Activated CD8-positive, alpha-beta memory T cell treated with anti-CD3 and anti-CD28 coated beads for 1 hour (primary cell): ENCODE measurements at places on chromosomes 16 and 17.
A peak's percentile ranks its signal among the peaks of the same experiment; 100 is the strongest.

- DNase-seq, result no peak
Measured at GRCh38 chr16:74455213-74455612, 33.9 kb upstream of the CLEC18B start.

GRCh38 chr17:35063514-35064223 lies at the start of gene RFFL:
Gene RFFL, minus strand, starts transcription at chr17:35063707. Its CDS starts 37,154 bp downstream, at chr17:35026553.
- peak; percentile 63 for DNase-seq

DNA sequence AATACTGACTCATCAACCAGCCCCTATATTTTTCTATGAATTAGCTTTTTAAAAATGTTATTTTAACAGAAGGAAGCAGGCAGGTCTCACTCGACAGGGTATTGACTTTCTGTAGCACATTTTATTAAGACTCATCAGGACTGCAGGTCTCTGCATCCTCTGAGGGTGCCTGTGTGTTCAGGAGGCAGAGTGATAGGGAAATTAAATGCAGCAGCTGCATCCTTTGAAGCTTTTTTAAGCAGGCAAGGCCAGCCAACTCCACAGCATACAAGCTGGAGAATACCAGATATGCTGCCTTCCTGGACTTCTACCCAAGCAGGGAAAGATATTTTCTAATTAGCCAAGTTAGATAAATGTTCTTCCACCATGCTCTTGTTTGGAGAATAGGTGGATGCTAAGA lies 124.9 kb downstream of the WSCD1 start:
- DNase-seq, result no peak

DNA sequence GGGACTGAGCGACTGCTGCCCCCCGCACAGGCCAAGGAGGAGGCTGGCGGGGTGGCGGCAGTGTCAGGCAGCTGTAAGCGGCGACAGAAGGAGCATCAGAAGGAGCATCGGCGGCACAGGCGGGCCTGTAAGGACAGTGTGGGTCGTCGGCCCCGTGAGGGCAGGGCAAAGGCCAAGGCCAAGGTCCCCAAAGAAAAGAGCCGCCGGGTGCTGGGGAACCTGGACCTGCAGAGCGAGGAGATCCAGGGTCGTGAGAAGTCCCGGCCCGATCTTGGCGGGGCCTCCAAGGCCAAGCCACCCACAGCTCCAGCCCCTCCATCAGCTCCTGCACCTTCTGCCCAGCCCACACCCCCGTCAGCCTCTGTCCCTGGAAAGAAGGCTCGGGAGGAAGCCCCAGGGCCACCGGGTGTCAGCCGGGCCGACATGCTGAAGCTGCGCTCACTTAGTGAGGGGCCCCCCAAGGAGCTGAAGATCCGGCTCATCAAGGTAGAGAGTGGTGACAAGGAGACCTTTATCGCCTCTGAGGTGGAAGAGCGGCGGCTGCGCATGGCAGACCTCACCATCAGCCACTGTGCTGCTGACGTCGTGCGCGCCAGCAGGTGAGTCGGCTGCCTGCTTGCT lies 5.6 kb upstream of the TMEM88 start:
- no peak for DNase-seq

- no peak for DNase-seq
Measured at GRCh38 chr16:2501946-2502895, 11.5 kb upstream of the ATP6V0C start.

DNA sequence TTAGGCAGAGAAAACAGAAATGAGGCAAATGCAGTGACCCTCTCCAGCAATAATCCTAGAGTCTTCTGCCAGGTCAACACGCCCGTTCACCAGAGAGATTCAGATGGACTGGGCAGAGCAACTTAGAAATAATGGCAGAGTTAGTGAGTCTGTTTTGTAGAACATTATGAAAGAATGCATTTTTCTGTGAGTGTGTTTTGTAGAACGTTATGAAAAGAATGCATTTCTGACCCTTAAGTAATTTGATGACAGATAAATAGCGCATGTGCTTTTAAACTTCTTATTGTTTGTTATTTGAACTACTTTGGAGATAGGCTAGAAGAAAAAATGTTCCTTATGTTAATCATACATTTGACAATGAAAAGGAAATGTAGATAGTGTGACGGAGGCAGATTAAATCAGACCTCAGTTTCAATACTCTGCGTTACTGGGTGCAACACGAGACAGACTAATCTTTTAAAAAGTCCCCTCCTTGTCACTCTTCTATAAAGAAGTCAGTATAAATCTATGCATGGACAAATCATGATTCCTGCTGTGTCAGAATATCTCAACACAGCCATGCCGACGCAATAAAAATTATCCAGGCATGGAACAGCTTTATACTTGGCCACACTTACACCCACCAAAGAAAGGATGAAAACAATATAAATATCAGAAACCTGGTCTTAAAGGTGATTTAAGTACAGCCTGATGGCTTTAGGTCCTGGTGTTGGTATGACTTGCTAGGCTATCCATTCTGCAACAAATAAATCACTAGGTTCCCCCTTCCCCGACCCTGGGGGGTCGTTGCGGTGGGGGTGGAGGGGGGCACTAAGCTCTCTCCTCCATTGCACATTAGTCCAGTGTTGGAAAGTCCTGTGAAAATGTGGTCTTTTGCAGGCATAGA lies 47.8 kb downstream of the MARCHF10 start:
- no peak for DNase-seq

DNA sequence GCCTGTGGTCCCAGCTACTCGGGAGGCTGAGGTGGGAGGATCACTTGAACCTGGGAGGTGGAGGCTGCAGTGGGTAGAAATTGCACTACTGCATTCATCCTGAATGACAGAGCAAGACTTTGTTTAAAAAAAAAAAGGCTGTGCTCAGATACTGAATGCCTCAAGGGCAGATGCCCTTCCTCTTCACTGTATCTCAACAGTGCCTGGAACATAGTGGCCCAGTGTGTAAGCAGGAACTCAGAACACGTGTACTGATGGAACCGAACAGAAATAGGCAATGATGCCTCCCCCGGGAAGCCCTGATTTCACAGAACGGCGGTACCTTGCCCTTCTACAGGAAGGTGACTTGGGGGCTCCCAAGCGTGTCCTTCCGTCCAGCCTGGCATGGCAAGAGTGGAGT lies 46.8 kb downstream of the PLXDC1 start:
- no peak for DNase-seq

DNA sequence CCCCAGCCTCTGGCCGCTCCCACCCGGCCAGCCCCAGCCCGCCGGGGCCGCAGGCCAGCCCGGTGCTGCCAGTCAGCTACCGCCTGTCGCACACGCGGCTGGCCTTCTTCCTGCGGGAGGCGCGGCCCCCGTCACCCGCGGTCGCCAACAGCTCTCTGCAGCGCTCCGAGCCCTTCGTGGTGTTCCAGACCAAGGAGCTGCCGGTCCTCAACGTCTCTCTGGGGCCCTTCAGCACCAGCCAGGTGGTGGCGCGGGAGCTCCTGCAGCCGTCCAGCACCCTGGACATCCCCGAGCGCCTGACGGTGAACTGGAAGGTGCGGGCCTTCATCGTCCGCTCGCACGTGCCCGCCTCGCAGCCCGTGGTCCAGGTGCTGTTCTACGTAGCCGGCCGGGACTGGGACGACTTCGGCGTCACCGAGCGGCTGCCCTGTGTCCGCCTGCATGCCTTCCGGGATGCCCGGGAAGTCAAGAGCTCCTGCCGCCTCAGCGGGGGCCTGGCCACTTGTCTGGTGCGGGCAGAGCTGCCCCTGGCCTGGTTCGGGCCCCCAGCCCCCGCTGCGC lies 46.8 kb downstream of the TMEM132E start:
- DNase-seq, result no peak

GRCh38 chr17:44408786-44409185 lies 19.3 kb upstream of the ITGA2B start:
- no peak for DNase-seq

DNA sequence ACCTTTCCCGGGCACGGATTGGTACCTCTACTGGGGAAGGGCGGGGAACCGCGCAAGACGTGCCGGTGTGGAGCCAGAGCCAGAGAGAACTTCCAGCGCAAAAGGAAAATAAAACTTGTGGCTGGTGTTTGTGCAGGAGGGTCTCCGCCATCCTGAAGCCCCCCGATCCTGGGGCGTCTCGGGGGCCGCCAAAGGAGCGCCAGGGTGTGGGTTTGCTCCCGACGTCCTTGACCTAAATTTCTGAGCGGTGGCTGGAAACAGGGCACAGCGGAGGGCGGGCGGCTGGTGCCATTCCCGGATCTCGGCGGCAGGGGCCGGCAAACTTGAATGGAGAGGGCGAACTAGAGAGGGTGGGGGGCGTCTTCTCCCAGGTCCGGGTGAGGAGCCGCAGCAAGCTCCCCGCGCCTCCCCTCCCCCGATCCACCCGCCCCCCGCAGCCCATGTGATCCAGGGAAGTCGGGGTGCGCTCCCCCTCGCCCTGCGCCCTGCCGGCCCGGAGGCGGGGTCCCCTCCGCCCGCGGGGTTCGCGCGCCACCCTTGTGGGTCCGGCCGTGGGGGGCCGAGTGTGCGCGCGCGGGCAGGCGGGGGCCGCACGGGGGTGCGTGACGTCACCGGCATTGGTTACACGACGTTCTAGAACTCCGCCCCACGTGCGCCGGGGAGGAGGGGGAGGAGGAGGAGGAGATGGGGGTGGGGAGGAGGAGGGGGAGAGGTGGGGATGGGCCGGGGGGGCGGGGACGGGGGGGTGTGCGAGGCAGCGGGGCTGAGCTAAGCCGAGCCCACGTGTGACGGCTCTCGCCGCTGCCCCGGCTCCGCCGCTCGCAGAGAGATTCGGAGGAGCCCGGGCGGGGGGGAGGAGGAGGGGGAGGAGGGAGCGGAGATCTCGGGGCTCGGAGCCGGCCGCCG lies at the start of gene MSI2:
Gene MSI2 (plus strand): TSS at position 748 of the 906 bp plus-strand sequence. CDS start 220 bp downstream, outside the sequence.
- DNase-seq, result peak; percentile 90

DNA sequence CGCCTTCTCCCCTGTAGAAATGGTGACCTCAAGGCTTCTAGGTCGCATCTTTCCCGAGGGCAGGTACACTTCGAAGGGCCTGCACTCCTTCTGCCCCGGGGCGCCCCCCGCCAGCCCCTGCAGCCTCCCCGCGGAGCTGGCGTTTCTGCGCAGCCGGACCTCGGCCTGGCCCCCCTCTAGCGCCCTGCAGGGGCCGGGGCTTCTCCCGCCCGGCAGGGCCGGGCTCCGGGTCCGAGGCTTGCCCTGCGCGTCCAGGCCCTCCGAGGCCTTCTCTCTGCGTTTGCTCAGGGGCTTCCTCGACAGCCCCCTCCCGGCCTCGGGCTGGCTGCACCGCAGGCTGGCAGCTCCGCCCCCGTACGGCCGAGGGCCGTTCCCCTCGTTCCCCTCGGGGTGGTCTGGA lies 2.1 kb downstream of the MEFV start:
- no peak for DNase-seq

DNA sequence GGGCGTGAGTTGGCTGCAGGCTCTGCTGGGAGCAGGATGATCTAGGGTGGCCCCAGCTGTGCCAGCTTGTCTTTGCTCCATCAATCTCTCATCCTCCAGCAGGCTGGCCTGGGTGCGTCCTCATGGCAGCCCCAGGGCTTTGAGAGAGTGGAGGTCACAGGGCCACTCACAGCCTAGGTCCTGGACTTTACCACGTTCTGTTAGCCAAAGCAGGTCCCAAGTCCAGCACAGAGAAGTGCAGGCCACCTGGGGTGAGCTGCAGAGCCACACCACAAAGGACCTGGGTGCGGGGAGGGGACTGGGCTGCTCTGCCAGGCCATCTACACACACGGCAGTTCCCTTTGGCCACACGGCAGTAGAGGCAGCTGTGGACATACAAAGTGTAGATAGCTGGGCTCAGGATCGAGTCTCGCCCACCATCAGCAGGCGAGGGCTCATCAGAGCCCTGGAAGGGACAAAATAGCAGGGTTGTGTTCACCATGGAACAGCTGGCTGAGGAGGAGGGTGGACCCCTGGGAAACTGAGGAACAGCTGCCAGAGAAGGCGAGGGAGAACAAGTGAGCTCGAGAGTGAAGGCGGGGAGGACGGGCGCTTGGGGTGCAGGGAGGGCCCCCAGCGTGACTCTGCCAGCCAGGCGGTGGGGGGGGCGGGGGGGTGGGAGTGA lies 30.0 kb downstream of the SREBF1 start:
- DNase-seq, result no peak

DNA sequence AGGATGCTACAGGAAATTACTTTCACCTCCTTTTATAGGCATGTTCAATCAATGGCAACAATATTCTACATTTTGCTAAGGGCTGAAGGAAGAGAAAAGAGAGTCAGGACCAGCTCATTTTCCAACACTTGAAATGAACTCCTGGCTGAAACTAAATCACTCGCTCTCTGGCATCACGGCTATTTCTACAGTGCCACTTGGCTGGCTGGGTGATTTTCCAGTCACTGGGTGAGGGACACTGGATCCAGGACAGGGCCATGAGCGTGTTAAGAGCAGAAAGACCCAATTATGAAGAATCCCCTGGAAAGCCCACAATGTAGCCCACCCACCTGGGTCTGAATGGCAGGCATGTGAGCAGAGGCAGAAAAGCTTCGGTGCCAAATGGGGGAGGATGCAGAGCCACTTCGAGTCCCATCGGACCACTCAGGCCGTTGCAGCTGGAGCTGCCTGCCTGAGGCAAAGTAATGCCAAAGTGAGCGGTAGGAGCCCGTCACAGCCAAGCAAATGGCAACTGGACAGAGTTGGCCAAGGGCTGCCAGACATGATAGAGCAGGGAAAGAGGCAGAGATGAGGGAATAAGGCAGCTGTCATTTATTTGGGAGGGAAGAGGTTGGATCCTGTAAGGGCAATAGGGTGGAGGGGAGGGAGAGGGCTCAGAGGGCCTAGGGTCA lies 246.2 kb downstream of the STX8 start:
- no peak for DNase-seq

- peak; percentile 22 for DNase-seq
Measured at GRCh38 chr17:65099941-65100315, 37.2 kb upstream of the RGS9 start.

DNA sequence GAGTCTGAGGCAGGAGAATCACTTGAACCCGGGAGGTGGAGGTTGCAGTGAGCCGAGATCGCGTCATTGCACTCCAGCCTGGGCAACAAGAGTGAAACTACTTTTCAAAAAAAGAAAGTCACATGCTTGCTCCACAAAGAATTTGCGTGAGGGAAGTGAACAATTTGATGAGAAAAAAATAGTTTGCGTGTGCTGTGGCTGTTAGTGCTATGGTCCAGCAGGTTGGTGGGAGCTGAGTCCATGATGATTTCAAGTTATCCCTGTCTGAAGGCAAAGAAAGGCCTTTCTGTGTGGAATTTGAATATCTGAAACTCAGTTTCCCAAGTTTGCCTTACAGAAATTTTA lies 21.0 kb downstream of the PRCD start:
- DNase-seq, result no peak

DNA sequence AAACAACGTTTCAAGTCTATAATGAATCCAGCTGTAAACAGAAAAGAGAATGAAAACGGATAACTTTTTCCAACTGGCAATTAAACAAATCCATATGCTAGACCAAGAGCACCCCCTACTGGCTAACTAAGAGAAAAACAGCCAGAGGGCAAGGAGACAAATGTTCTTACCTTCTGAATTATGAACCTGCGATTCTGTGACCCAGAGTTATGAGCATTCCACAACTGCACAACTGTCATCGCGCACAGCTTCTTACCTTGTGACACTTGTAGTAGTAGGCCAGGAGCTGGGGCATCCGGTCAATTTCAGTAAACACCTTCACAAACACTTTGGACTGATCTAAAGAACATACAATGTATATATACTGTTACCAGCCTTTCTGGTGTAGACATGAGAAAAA lies 18.6 kb downstream of the COG7 start:
- DNase-seq, result no peak

DNA sequence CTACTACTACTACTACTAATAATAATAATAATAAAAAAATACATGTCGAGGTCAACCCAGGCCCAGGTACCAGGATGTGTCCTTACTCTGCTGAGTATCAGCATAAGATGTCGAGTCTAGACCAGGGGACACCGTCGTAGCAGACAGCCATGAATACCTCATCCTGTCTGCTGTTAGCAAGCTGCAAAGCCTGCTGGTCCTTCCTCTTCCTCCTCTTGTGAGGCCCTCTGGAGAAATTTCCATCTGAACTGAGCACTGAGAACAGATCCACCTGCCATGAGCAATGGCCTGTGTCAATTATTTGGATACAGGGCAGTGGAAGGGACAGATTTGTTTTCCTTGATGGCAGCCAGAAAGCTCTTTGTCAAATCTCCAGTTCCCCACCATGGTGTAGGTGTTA lies 168.5 kb downstream of the XYLT1 start:
- DNase-seq, result no peak
